ENCODE measurements at places on chromosomes 1 and 21. TPM values are rescaled to one million over a fixed set of nuclear protein-coding genes. Genes with fewer than 3 reads are reported as not detected.

The TAL1 gene
- not detected for polyA plus RNA-seq

- no peak for DNase-seq
- no peaks in the 10 kb centered on the region for H3K4me1 ChIP-seq
- no peak overlapping the region for H3K4me3 ChIP-seq
- H3K36me3 ChIP-seq, result no peaks in the 10 kb centered on the region
Measured at GRCh38 chr21:35488946-35489345, 439.8 kb upstream of the RUNX1 start.

- no peak overlapping the region for H3K27ac ChIP-seq
- no peaks in the 10 kb centered on the region for H3K27me3 ChIP-seq
- H3K36me3 ChIP-seq, result no peaks in the 10 kb centered on the region
Measured at GRCh38 chr1:21332554-21333311, 42.5 kb upstream of the ECE1 start.

DNA sequence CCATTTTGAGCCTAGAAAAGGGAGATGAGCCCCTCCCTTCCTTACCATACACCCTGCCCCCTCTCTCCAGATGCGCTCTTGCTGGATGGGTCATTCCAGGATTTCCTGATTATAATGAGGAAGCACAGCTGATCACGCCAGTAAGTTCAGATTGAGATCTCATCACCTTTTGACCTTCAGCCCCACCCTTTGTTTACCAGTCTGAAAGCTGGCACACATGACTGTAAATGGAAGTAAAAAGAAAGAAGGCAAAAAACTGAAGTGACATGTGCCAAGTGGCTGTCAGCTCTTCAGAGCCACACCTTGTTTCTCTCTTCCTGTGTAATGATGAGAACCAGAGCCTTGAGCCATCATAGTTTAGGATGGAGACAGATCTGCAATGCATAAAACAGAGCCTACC, 27.9 kb downstream of the S1PR1 start:
- H3K27ac ChIP-seq, result no peak overlapping the region
- DNase-seq, result no peak
- H3K36me3 ChIP-seq, result no peaks in the 10 kb centered on the region
- no peaks in the 10 kb centered on the region for H3K27me3 ChIP-seq

DNA sequence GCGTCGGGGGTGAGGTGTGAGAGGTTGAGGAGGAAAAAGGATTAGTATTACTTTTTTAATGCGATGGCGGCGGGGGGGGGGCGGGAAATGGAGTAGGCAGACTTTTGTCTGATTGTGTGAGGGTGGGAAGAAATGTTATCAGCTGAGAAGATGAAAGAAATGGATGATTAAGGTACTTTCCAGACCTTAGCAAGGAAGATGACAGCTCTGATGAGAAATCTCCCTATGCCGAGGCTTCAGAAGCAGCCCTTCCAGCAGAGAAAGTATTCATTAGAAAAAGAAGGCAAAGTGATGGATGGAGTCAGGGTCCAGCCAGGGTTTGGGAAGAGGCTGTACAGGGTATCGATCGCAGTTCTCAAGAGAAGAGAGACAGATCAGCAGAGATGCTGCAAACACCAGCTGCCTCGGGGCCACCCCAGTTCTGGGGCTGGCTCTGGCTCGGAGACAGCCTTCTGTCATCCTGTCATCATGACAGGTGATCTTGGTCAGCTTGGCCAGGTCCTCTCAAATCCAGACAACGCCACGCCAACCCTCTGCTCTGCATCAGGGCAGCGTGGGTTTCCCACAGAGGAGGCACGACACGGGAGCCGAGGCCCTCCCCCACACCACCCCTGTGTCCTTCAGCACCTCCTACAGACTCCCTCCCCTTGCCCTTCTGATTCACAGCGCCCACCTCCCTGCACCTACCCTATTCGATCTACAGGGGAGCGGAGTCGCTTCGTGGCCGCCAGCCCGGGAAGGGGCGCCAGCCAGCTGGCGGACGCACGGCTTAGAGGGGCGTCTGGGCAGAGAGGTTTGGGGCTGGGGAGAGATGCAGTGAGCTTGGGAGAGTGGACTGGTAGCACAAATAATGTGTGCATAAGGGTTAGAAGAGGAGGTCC, 674 bp upstream of the ATXN7L2 start:
- peaks cover 10% of the 10 kb centered on the region for H3K4me1 ChIP-seq
- H3K4me3 ChIP-seq, result peak overlapping the region; percentile 74
- no peak for DNase-seq
- H3K27ac ChIP-seq, result no peak overlapping the region
- H3K27me3 ChIP-seq, result peaks cover 3% of the 10 kb centered on the region

- peak; percentile 82 for DNase-seq
- no peaks in the 10 kb centered on the region for H3K36me3 ChIP-seq
- H3K4me3 ChIP-seq, result peak overlapping the region; percentile 87
- H3K27me3 ChIP-seq, result no peaks in the 10 kb centered on the region
Measured at GRCh38 chr1:154937085-154937987, 817 bp upstream of the PMVK start.

DNA sequence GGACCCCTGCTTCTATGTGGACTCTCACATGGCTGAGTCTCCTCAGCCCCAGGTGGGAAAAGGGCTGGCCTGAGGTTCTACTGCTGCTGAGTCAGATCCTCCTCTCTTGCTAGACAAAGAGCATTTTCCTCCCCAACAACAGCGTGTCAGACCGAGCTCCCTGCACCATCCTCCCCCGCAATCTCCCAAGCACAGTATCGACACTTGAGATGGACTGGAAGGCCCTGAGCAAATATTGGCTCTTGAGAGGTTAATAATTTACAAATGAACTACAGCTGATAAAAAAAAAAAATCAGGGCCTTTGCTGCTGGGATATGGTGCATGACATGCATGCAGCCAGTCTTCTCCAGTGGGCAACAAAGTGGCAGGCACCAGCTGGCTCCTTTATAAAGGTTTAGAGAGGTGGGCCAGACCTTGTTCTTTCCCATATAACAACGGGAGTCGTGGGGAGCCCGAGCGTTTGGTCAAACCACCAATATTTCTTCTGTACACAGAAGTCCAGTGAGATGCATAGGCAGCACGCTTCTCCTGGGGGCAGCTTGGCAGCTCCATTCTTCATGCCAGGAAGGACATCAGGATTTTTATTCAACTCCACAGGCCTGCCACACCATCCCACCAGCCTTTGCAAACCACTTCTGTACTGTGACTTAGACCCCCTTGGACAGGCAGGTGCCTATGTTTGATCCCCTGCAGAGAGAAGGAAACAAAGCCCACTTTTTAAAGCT, 55.4 kb upstream of the CAMK1G start:
- DNase-seq, result no peak
- no peaks in the 10 kb centered on the region for H3K36me3 ChIP-seq
- H3K27me3 ChIP-seq, result peaks cover 3% of the 10 kb centered on the region
- no peaks in the 10 kb centered on the region for H3K4me1 ChIP-seq
- H3K27ac ChIP-seq, result no peak overlapping the region

Measured in GM12878 (cell line).